ENCODE measurements at places on chromosomes 12 and 14.
A peak's percentile ranks its signal among the peaks of the same experiment; 100 is the strongest.

GRCh38 chr12:32145096-32145495 lies 38.4 kb downstream of the BICD1 start:
- DNase-seq: no peak

- no peak for DNase-seq
These were observed 63.2 kb downstream of the PLEKHG3 start for GRCh38 chr14:64767215-64767964.

DNA sequence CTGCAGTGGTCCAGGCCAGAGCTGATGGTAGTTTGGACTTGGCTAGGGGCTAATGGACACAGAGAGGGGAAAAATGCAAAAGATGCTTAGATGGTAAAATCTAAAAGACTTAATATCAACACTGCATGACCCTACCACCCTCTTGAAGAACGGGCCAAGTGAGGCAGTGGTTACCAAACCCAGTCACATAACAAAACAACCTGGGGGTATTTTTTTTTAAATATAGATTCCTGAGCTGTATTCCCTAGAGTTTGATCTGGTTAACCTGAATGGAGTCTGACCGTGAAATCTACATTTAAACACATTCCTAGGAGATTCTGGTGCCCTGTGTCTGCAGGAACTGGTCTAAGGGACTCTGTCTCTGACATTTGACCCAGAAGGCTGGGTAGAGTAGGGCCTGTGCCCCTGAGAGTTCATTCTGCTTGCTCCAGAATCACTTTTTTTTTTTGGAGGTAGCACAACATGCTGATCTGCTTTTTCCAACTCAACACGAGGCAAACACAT lies 15.7 kb downstream of the ABHD4 start:
- peak; percentile 77 for DNase-seq

DNA sequence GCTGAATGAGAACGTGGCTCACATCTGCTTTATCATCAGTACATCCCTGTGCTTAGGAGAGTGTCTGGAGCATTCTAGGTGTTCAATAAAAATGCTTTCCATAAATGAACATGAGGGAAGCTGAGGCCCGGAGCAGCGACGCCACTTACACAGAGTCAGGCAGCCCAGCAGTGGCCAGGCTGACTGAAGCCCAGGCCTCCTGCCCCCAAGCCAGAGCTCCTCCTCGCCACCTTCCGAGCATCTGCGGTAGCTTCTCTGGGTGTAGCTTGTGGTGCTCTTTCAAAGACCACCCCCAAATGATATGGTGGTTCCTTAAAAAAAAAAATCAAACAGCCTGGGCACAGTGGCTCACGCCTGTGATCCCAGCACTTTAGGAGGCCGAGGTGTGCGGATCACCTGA lies 88.8 kb downstream of the FBXL14 start:
- DNase-seq: no peak

GRCh38 chr14:103503296-103503695 lies 19.3 kb downstream of the CKB start:
- no peak for DNase-seq

GRCh38 chr14:104394409-104394851 lies 185.1 kb upstream of the C14orf180 start:
- no peak for DNase-seq

- DNase-seq: no peak
These were observed 43.0 kb downstream of the PPP4R4 start for GRCh38 chr14:94217116-94217515.

GRCh38 chr14:57317248-57317833 lies 48.6 kb downstream of the AP5M1 start:
- peak; percentile 75 for DNase-seq

GRCh38 chr12:55965240-55965639 lies 602 bp downstream of the PMEL start:
- no peak for DNase-seq

DNA sequence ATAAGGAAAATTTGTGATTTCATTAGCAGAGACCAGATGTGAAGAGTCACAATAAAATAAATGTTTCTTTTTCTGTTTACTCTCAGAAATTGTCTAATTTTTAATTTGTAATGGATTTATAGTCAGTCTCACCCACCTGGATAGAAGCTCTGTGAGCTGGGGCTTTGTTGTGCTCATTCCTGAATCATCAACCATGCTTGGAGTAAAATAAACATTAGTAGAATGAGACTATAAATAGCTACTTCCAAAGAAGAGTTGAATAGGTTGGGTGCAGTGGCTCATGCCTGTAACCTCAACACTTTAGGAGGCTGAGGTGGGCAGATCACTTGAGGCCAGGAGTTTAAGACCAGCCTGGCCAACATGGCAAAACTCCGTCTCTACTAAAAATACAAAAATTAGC lies 185.3 kb upstream of the FBXO33 start:
- no peak for DNase-seq

GRCh38 chr12:46628176-46628575 lies 197.6 kb downstream of the SLC38A4 start:
- DNase-seq: peak; percentile 20

DNA sequence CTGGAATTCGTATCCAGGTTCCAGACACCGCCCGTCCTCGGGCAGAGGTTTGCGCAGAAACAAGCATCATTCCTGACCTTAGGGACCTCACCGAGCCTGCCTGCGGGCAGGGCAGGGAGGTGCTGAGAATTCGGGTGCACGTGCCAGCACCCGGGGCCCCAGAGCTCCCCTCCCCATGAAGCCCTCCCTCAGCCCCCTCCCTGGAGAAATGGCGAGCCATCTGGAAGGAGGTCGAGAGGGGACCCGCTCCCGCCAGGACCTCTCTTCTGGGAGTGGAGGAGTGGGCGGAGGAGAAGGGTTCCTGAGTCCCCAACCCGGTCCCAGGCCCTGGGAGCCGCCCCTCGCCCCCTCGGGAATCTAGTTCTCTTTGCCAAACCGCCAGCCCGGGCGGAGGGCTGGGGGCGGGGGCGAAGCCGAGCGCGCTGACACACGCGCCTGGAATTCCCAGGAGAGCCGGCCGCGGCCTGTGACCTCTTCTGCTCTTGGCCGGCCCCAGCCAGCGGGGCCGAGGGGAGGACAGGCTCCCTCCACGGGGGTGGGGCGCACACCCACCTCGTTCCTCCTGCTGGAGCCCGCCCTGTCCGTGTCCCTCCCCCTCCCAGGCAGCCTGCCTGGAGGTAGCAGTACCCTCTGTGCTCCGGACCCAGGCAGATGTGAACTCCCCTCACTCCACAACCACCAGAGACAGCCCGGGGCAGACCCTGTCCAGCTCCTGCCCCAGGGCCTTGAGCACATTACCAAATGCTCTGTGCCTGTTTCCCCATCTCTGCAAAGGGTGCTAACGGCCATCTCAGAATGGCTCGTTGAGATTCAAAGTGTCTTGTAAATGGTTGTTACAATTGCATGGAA lies 23.0 kb upstream of the GPR132 start:
- DNase-seq: peak; percentile 69

- no peak for DNase-seq
These were observed 44.7 kb downstream of the TCHP start for GRCh38 chr12:109944561-109945359.

GRCh38 chr12:104344682-104345081 lies 41.1 kb downstream of the EID3 start:
- DNase-seq: no peak
